ENCODE measurements at places on chromosomes 2 and 18.

DNA sequence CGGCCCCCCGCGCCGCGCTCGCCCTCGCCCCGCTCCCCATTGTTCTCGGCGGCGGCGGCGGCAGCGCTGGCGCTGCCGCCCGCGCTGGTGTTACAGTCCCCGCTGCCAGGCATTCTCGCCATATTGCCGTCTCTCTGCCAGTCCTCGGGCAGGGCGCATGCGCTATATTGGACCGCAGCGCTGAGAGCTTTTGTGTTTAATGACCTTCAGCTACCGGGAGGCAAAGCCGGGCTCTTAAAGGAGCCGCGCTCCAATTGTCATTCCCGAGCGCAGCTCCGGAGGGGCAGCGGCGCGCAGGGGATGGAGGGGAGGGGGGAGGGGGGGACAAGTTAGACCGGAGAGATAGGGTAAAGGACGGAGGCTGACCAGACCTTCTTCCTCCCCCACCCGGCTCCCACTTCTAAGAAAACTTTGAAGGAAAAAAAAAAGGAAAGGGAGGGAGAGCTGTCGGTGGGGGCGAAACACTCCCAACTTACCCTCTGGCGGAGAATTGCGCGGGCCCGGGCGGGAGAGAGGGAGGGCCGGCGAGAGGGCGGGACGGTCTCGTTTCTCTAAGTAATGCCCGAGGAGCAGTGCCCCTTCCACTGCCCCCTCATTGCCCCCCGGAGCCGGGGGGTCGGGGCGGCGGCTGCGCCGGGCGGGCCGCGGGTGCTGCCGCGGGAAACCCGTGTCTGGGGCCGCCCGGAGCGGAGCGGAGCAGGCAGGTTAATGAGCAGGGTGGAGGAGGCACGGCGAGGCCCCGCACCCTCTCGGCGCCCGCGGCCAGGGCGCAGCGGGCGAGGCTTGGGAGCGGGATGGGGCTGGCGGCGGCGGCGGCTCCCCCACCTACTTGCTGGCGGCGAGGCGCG is at the start of gene KCTD1:
Gene KCTD1 (minus strand): TSS at position 139 of the 848 bp plus-strand sequence. CDS start 17 bp downstream, at position 122.
- peak; percentile 83 for DNase-seq

DNA sequence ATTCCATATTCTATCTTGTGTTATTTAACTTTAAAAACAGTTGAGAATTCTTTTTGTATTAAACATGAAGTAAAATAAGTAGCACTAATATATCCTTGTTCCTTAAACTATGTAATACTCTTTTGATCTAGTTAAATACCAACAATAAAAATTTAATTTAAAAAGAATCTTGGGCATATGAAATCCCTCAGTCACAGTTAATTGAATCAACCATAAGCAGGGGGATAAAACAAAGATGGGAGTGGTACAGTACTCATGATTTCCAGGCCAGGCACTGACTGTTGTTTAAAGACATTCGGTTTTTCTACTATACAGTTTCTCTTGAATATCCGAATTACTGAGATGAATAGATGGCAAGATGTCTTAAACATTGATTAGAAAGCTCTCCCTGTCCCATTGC is 99.5 kb downstream of the TAF4B start:
- no peak for DNase-seq

- DNase-seq: no peak
Observed at GRCh38 chr18:13103366-13103765, 112.2 kb downstream of the CEP192 start.

- DNase-seq: no peak
Observed at GRCh38 chr2:68059784-68060525, 2.8 kb downstream of the C1D start.

GRCh38 chr2:159227467-159227866 is 59.0 kb downstream of the WDSUB1 start:
- DNase-seq: no peak

DNA sequence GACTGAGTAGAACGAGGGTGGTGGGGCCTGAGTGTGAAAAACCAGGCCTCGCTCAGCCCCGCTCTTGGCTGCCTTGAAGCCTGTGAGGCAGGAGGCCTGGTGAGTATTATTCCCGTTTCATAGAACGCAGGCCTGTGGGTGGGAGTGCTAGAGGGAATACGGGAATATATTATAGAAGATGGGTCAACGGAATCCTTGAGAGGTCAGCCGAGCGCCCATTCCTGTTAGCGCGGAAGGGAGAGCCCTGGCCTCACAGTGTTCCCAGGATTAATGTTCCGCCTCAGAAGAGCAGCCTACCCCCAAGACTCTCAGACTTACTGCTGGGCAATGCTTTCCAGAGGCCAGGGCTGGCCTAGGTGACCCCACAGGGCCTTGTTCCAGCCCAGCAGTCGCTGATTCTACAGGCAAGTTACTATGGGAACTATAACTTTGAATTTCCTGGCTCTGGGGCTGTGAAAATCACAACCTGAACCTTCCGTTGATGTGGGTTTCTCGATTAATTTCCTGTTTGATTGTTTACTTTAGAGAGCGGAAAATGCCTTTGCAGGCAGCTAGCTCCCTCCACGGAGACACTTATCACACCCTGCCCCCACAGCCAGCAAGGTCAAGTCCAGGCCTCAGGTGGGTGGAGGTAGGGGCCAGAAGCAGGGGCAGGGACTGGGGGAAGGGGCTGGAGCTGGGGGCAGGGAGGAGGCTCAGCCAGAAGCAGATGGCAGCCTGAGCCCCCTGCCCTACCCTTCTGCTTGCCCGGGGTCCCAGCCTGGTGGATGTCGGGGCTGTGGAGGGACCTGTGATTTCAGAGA is 108.3 kb downstream of the SMAD7 start:
- no peak for DNase-seq

GRCh38 chr2:137357634-137358033 is 592.3 kb downstream of the THSD7B start:
- DNase-seq: no peak

- no peak for DNase-seq
Observed at GRCh38 chr2:196955036-196955435, 28.5 kb upstream of the PGAP1 start.

GRCh38 chr18:79531386-79531785 is 135.7 kb downstream of the NFATC1 start:
- no peak for DNase-seq

DNA sequence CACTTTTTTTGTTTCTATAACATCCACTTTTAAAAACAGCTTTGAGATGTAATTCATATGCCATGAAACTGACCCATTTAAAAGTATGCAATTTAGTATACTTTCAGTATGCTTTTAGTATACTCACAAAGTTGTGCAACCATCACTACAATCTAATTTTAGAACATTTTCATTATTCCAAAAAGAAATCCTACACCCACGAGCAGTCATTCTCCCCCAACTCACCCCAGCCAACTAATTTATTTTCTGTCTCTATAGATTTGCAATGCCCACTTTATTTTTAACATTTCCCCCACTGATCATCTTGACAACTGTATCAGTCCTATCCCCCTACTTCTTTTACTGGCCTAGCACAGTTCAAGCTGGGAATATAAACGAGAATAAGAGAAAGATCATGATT is 39.1 kb downstream of the FAM98A start:
- DNase-seq: no peak

DNA sequence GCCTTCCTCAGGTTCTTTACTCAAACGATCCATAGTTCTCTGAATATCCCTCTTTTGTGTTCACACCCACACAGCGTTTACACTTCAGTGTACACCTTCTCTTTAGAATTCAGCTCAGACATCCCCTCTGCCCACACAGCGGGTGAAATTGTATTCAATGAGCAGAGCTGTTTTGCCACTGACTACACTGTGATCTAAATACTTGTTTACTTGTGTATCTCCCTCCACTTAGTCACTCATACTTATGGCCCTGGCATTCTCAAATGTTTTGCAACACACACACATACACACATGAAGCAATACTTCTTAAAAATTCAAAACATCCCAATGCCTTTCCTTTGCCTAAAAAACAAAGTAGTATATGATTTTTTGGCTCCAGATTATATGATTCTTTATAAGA is 297.1 kb downstream of the TMX3 start:
- DNase-seq: no peak

DNA sequence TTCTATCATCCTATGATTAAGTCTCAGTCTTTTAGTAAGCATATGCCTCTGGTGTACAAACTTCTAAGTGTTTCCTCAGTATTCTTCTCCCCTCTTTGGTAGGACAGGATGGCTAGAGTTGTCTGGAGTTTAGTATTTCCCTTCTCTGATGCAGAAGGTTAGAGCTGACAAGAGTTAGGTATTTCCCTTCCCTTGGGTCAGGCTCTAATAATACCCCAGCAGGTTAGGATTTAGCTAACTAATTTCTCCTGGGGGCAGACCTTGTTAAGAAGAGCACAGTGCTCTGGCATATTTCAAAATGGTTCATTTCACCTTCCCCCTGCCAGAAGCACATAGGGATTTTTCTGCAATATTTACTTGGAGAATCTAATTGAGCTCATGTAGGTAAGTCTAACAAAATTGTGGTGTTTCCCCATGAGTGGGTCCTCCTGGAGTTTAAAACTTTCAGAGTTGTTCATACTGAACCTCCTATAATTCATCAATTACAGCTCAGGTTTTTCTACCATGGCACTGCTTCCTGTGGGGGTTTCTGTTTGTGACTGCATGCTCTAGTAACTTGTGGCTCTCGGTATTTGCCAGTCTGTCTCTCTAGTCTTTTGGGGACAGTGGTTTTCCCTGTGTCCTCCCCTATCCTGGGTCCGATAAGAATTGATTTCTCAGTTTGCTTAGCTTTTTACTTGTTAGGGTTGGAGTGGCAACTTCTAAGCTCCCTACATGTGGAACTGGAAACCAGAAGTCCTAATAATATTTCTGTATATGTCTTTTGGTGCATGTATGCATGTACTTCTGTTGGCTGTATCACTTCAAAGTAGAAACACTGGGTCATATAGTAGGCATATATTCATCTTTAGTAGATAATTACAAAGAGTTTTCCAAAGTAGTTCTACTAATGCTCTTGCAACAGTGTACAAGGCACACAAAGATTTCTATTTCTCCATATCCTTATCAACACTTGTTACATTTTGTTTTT is 77.7 kb downstream of the GDF7 start:
- no peak for DNase-seq

DNA sequence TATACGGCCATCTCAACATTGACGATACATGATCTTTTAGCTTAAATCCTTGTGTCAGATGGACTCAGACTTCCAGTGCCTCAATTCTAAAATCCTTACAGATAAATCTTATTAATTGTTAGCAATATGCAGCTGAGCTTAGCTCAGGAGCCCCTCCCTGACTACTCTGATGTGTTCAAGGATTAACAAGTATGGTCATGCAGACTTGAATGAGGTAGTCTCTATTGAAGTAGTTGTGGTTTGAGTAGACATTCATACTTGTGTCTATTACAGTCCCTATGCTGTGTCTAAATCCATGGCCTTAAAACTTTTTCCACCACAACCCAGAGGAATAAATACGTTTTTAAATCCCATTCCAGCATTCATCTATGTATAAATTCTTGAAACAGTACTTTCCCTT is 119.5 kb downstream of the NUP35 start:
- DNase-seq: no peak

DNA sequence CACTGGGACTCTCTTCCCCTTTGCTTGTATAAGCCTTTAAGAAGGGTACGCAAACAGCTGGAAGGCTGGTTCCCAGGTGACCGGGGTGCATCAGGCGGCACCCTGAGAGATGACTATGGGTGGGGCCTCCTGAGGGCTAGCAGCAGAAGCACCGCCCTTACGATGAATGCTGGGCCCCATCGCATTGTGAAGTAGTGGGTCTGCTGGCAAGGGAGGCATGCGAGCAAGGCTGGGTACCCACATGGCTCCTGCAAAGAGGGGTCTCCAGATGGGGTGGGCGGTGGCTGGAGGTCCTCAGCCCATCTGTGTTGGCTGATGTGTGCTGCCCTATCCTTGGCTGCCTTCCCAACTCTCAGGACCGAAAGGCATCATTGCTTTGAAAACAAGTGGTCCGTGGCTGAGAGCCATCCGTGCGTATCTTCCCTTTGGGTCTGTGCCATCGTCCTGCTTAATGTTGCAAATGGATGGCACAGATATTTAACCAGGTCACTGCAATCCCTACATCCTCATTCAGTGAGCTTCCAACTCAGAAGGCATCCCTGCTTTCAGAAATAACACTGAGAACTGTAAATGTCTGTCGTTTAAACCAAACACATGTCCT is 83.5 kb upstream of the GPC1 start:
- no peak for DNase-seq

GRCh38 chr2:71888751-71889445 is 258.8 kb downstream of the CYP26B1 start:
- no peak for DNase-seq

- DNase-seq: no peak
Observed at GRCh38 chr2:46009315-46009714, 287.9 kb upstream of the EPAS1 start.

DNA sequence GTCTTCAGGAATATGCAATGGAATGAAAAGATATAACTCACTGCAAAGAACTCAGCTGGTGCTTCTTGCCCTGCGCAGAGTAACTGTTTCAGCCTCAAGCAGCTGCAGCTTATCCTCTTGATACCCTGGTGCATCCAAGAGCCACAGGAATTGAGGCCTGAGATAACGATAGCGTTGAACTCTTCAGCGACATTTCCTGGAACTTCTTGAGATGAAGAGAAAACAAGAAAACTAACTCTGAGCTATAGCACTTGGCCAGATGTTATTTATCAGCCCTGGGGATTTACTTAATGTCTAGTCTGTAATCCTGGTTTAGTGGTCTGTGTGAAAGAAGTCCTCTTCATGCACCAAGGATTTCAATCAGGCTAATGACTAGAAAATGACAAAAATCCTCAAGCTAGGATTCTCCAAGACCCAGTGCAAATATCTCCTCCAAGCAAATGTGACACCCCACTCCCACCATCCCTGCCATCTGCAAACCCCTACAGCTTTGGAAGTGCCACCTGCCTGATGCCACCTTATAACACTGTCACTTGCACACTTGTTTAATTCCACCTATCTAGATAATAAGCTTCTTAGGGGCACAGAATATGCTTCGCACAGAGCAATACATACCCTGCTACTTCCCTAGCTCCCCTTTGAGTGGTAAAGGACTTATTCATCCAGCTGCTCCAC is 40.6 kb downstream of the EHD3 start:
- no peak for DNase-seq

DNA sequence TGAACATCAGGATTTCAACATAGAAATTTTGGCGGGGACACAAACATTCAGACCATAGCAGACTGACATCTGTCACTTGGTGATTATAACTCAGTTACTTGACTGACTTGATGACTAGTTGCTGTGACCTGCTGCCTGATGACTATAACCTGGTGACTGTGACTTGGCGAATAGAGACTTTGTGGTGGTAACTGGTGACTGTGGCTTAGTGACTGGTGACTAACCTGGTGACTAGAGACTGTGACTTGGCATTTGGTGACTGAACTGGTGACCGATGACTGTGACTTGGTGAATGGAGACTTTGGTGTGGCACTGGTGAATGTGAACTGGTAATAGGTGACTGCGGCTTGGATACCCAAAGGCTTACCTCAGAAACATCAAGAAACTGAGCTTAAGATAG is 563.1 kb upstream of the FAM98A start:
- DNase-seq: no peak

- DNase-seq: no peak
Observed at GRCh38 chr2:237570776-237571335, 4.5 kb downstream of the PRLH start.

All from activated CD8-positive, alpha-beta memory T cell treated with anti-CD3 and anti-CD28 coated beads, Interleukin-2, amount 50 U/mL, for 48 hours (primary cell).